ENCODE measurements at places on chromosomes 5 and 9. TPM values are rescaled to one million over a fixed set of nuclear protein-coding genes. Genes with fewer than 3 reads are reported as not detected.

The FBP2 gene
- not detected for total RNA-seq

The PCDHGA1 gene
- not detected for total RNA-seq

The CMYA5 gene
- total RNA-seq: 0.64 TPM

GRCh38 chr9:137341227-137341626, 39.2 kb upstream of the NRARP start:
- DNase-seq: no peak

- no peak for DNase-seq
Observed at GRCh38 chr9:118961857-118962256, 407.4 kb downstream of the BRINP1 start.

- no peak for DNase-seq
Observed at GRCh38 chr5:54772684-54773083, 212.7 kb downstream of the ESM1 start.

DNA sequence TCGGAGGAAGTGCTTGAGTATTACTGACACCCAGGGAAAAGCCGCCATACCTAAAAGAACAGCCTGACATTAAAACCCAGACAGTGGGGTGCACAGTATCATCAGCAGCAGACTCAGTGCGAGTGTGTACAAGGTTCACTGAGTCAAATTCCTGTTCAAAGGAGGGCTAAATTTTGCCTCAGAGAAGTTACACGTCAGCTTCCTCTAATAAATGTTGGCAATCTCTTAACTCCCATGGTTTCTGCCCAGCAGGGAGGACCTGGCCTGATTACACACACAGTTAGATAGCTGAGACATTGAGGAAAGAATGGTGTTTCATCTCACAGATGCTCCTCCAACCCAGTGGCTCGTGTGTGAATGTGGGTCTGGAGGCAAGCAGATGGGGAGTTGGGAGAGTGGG, 38.2 kb downstream of the NIPSNAP3B start:
- DNase-seq: no peak

- DNase-seq: no peak
Observed at GRCh38 chr9:127664324-127664677, 42.5 kb upstream of the CFAP157 start.

The SV2C gene
- total RNA-seq: 0.06 TPM

- no peak for DNase-seq
Observed at GRCh38 chr9:135067096-135067710, 20.3 kb upstream of the OLFM1 start.

The SLC28A3 gene
- 0.08 TPM for total RNA-seq

DNA sequence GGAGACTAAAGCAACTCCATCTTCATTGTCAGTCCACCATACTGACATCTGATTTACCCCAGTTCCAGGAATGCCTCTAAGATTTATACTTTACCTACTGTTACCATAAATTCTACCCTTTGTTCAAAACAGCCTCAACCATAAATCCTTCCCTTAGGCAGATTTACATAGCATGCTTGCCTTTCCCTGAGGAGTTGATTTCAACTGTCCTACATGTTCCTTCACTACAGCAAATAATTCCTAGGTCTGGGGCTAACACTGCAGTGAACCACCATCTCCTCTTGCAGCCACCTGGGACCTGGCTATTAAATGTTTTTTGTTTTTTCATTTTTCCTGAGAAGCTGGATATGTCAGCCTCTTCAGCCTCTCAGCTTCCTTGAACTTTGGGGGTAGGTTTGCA, 166.9 kb upstream of the PDE4D start:
- DNase-seq: no peak

DNA sequence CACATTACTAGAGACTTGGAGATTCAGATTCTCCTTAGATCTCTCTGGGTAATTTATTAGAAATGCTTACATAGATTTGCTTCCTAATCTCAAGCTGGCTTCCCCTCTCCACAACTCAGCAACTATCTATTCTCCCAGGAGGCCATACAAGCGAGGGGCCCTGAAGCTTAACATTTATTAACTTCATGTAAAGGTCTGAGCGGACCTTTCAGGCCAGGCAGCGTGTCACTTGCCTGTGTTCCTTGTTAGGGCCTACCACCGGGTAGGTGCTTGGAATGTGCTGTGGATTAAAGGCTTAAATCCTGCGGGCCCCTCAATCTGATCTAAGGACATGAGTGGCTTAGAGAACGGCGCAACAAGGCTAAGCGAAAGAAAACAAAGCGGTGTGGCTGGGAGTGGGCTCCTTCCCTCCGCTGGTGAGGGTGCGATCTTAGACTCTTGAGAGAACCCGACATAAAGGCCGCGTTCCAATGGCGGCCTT, 712 bp upstream of the HSPA4 start:
- no peak for DNase-seq

- DNase-seq: no peak
Observed at GRCh38 chr5:65837139-65837538, 89.2 kb upstream of the ERBIN start.

- DNase-seq: no peak
Observed at GRCh38 chr5:142382186-142382585, 57.4 kb upstream of the SPRY4 start.

The IFNA13 gene
- total RNA-seq: not detected

- DNase-seq: no peak
Observed at GRCh38 chr5:80951366-80951765, 8.8 kb upstream of the RASGRF2 start.

GRCh38 chr9:126500600-126501382, 112.9 kb upstream of the LMX1B start:
- DNase-seq: peak; percentile 76

The PCDHGA4 gene
- total RNA-seq: 0.48 TPM

Measured in natural killer cell treated with Interleukin-12 subunit alpha and Interleukin-12 subunit beta and Interleukin-15 and Interleukin-18, amount 100 ng/mL, for 72 hours (primary cell).